ENCODE measurements at places on chromosomes 1 and 21.

- DNase-seq, result no peak
Observed at GRCh38 chr1:147053269-147053668, 115.1 kb downstream of the NBPF12 start.

GRCh38 chr1:35857830-35858229 lies 25.2 kb upstream of the AGO1 start:
- DNase-seq, result peak; percentile 58

- DNase-seq, result no peak
Observed at GRCh38 chr1:159902541-159902940, 2.6 kb upstream of the CFAP45 start.

DNA sequence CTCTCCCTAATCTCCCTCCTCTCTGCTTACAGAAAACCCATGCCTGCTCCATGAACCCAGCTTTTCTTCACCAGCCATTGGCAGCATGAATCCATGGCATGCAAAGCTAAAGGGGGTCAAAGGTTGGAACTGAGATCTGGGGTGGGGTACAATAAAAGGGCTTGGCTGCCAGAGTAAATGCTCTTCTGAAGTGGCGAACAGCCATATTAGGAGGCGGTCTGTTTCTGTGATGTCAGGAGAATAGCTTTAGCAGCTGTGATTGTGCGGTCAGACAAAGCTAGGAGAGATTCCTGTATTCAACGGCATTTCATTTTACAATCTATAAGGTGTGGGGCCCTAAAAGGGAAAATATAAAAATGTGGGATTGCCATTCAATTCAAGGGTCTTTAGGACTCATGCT lies 71.7 kb upstream of the TMPRSS2 start:
- no peak for DNase-seq

DNA sequence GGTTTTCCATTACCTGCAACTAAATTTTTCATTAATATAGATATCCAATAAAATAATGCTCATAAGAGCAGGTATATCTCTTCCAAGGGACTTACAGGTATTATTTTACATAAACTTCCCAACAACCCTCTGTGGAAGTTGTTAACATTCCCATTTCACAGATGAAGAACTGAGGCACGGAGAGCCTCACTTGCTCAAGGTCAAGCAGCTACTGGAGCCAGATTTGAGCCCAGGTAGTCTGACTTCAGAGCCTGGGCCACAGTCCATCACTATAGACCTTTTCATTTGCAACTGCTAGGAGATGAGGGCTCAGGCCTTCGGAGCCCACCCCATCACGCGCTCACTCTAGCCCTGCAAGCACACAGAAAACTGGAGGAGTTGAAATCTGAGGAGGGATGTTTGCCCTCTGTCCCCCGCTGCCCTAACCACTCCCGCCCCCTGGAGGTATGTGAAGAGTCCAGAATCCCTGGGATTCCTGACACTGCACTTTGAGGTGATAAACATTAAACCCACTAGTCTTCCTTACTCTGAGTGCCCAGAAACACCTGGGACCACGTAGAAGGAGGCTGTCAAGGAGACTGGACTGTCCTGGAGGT lies 11.7 kb upstream of the ALPL start:
- DNase-seq, result no peak

GRCh38 chr1:73868810-73869336 lies 329.1 kb downstream of the LRRIQ3 start:
- no peak for DNase-seq

DNA sequence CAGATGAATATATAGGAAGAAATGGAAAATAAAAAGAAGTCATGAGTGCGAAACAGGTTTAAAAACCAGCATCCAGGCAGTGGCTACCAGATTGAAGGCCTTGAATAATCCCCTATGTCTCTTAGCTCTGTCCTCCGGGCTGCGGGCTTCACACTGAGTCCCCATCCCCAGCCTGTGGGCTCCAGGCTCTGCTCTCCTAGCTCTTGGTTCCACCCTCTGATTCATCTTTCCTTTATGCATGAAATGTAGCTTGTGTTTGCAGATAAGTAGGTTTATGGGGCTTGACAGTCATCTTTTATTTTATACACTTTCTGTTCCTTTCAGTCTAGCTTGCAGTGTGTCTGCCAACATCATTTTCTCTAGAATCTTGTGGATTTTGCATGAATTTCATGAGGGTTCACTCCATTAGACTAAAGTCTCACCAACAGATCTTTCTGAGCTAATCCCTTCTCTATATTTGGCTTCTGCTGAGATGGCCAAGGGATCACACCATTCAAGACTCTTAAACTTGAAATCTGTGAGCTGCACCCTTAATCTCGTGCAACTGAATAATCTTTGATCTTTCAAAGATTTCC lies 174.5 kb downstream of the PLPPR4 start:
- DNase-seq, result no peak

DNA sequence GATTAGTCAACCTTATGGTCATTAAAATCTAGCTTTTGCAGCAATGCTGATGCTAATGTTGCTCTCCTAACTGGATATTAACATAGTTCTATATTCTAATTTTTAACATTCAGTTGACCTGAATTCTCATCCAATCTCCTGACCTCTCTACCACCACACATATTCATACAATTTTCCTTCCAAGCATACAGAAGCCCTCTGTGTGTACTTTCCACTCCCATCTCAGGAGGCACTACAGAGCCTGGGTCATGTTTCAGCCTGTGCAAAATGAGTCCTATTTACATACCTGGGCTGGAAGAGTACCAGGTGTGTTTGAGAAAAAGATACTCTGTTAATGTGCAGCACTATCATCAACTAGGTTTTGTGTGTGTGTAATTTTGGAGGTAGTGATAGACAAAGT lies 486.3 kb downstream of the NEGR1 start:
- no peak for DNase-seq

GRCh38 chr1:70915258-70916033 lies 132.2 kb downstream of the PTGER3 start:
- no peak for DNase-seq
